ENCODE measurements at places on chromosomes 13 and 19. TPM values are rescaled to one million over a fixed set of nuclear protein-coding genes. Genes with fewer than 3 reads are reported as not detected.

DNA sequence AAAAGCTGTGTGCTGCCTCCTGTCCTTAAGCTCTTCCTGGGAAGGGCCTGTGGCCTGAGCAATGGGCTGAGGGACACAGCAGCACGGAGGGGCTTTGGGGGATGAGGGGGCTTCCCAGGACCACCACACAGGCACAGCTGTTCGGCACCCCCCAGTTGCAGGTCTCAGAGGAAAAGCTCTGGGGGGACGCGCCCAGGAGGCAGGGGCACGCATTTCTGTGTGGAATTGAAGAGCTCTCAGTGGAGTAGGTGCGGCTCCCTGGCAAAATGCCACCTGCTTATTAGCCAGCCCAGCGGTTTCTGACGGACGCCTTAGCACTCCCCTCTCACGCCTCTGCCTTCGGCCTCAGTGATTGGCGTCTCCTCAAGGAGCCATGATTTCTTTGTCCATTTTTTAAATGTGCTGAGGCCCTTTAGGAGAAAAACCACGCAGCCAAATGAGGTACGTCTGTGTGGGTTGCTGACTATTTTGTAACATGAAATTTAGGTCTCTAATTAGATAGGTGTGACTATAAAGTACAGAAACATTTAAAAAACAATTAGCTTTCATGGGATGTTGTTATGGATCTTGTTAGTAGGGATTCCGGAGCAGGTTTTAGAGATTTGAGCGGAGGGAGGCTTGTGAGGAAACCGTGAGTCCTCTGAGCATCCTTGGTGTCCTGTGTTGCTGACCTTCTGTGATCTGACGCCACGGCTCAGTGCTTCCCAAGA, 4.0 kb downstream of the MCF2L start:
- DNase-seq = no peak

- DNase-seq = no peak
Observed at GRCh38 chr13:32117701-32118100, 86.1 kb downstream of the FRY start.

The NEK5 gene
- polyA plus RNA-seq = not detected

DNA sequence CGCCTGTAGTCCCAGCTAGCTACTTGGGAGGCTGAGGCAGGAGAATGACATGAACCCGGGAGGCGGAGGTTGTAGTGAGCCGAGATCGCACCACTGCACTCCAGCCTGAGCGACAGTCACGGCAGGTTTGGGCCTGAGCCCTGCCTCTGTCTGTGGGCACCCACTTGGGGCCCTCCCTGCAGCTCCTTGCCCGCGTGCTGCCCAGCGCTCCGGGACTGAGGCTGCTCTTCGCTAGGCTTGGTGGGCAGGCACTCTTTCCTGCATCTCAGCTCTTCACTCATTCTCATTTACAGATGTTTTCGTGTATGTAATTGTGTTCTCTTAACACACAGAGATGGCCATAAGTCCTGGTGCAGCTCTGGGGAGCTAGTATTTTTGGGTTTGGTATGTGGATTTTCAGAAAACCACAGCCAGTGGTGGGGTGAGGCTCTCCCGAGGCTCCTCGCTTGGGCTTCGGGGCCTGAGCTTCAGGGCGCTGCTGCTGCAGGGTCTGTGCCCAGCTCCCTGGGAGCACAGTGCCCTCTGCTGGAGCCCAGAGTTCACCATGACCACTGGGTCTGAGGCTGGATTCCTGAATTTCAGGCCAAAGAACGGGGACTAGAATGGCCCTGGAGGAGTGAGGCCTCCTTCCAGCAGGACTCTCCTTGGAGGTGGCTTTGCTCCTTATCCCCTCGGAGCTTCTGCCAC, 15.2 kb downstream of the UPF1 start:
- DNase-seq = peak; percentile 65

All from naive thymus-derived CD4-positive, alpha-beta T cell (primary cell).